Effector CD8-positive, alpha-beta T cell (primary cell): ENCODE measurements at places on chromosomes 2 and 18.

- no peak for DNase-seq
Observed at GRCh38 chr2:129689653-129690448, 289.6 kb upstream of the RAB6C start.

DNA sequence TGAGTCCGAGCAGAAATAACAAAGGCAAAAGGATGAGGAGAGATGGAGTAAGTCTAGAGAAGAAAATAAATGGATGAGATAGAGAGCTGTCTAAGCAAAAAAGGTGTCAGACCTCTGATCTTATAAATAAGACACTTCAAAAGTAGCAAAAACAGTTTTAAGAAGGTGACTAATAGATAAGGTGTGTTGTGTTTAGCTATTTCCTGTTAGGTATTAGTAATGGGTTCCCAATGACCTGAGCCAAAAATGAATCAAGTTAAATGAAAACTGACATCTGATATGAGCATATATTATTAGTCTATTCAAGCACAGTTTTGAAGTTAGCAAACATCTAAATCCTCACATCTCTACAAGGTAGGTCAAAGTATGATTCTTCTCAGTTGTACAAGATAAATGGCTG, 10.6 kb downstream of the SUPT7L start:
- DNase-seq: no peak

DNA sequence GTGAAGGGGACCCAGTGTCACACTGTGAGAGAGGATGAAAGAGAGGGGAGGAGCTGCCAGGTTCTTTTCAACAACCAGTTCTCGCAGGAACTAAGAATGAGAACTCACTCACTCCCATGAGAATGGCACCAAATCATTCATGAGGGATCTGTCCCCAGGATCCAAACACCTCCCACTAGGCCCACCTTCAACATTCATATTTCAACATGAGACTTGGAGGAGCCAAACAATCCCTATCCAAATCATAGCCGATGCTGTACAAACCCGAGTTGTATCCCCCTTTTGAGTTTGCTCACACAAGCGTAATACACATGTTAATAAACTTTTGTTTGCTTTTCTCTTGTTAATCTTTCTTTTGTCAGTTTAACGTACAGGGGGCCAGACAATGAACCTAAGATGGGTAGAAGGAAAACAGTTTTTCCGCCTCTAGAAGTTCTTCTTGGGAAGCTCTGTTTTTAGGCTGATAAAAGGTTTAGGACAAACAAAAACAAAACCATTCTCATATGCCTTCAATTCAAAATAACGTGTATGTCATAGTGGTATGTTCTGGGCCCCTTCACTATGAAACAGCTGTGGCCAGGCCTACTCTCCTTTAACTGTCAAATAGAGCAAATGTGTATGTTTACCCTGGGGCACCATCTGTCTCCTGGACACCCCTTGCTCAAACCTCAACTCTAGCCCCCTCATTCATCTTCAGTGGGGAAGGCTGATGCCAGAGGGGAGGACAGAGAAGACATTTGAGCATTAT, 9.1 kb upstream of the TMEM37 start:
- DNase-seq: no peak

DNA sequence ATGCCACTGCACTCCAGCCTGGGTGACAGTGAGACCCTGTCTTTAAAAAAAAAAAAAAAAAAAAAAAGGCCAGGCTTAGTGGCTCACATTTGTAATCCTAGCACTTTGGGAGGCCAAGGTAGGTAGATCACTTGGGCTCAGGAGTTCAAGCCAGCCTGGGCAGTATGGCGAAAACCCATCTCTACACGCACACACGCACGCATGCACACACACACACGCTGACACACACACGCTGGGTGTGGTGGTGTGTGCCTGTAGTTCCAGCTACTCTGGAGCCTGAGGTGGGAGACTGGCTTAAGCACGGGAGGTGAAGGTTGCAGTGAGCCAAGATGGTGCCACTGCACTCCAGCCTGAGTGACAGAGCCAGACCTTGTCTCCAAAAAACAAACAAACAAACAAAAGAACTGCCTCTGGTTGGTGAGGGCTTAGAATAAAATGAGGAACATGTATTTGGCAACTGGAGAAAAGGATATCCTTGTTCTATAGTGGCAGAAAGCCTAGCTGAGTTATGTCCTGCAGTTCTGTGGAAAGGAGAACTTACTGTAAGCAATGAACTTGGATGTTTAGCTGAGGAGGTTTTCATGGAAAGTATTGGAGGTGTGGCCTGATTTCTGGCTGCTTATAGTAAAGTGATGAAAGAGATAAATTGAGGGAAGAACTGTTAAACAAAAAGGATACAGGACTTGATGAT, 34.0 kb downstream of the HAT1 start:
- DNase-seq: no peak

DNA sequence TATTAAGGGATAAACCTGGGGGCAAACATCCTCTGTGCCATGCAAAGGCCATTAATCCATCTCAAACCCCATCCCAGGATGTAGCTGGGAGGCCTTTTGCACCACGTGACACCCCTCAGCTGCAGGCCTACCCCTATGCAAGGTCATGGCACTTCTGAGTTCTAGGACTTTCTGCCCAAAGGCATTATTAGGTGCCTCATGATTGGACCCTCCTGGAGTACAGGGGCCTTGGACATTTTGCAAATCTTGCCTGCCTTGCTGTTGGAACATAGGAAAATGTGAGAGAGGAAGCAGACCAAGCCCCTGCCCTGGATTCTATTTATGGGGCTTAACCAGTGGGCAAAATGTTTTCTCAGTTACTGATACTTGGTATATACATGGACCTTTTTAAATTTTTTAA, 44.2 kb upstream of the NFU1 start:
- no peak for DNase-seq

DNA sequence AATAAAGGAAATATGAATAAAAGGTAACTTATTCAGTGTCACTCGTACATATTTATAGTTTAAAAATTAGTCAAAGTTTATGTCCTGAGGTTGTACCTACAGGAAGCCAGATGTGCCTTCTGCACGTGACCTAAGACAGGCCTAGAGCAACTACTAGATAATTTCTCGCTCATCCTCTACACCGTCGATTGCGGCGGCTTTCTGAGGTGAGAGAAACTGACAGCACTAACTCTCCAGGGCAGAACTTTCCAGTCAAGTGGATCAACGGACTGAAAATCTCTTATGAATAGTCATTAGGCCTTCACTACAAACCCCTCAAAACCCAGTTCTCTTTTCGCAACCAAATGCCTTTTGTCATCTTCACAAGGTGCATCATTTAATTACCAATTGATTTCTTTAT, 54.2 kb downstream of the ZEB2 start:
- no peak for DNase-seq

DNA sequence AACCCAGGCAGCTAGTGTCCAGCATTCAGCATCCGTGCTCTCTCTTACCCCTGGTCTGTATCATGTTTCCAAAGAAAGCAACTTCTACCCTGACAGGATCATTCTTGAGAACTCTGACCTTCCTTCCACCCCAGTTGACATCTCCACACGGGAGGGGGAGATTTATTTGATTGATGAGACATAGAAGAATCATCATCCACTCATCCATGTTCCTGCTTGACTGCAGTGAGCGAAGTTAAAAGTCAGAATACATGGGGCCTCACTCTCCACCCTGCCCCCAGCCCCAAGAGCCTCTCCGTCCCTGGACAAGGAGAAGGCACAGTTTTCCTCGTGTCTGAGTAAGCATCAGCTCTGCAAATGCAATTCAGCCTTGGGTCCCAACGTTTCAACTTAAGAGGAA, 356.0 kb upstream of the TNP1 start:
- no peak for DNase-seq

GRCh38 chr18:79339094-79339908, 56.4 kb upstream of the NFATC1 start:
- no peak for DNase-seq

- no peak for DNase-seq
Observed at GRCh38 chr2:84701880-84702279, 179.0 kb downstream of the TRABD2A start.

GRCh38 chr2:2573658-2574293, 242.7 kb upstream of the MYT1L start:
- DNase-seq: no peak

GRCh38 chr18:37578886-37579513, 13.4 kb upstream of the CELF4 start:
- DNase-seq: no peak

DNA sequence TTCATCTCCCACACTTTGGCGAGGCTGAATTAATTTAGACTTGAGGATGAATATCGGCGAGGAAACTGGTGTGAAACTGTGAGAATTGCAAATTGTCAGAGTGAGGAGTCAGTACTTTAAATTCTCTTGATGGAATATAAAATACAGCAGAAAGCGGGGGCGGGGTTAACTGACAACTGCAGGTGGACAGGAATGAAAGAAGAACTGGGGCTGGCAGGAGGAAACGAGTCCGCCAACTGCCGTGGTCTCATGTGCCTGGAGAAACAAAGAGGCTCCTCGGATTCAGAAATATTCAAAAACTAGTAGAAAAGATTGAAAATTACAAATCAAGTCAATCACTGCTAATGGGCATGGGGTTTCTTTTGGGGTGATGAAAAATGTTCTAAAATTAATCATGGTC, 44.3 kb downstream of the MOGAT1 start:
- DNase-seq: no peak

- no peak for DNase-seq
Observed at GRCh38 chr2:9753665-9754531, 89.4 kb upstream of the TAF1B start.

DNA sequence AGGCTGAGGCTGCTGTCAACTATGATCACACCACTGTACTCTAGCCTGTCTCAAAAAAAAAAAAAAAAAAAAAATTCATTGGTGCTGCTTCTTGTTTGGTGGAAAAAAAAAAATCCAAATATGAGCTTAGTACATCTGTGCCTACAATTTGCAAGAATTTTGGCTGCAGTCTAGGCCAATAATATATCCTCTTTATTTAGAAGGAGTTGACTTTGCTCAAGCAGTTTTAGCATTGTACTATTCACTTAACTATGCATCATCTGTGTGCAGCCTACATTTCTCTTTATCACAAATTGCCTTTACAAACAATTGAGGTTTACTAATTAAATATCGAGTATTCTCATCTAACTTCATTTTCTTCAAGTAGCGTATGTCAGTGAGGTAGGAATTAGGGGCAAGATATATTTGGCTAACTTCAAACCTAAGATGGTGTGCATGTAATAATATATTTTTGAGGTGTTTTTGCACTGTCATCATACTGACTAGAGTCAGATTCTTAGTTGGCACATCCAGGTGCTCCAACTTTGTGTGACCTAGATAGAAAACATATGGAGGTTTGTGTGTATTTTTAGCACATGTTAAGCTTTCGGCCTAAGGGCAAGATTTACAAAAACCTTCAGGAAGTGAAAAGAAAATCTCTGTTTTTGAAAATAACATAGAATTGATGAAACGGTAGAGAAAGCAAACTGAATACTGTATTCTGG, 51.8 kb downstream of the PMS1 start:
- DNase-seq: no peak

GRCh38 chr2:162282765-162283425, 35.6 kb downstream of the IFIH1 start:
- no peak for DNase-seq

DNA sequence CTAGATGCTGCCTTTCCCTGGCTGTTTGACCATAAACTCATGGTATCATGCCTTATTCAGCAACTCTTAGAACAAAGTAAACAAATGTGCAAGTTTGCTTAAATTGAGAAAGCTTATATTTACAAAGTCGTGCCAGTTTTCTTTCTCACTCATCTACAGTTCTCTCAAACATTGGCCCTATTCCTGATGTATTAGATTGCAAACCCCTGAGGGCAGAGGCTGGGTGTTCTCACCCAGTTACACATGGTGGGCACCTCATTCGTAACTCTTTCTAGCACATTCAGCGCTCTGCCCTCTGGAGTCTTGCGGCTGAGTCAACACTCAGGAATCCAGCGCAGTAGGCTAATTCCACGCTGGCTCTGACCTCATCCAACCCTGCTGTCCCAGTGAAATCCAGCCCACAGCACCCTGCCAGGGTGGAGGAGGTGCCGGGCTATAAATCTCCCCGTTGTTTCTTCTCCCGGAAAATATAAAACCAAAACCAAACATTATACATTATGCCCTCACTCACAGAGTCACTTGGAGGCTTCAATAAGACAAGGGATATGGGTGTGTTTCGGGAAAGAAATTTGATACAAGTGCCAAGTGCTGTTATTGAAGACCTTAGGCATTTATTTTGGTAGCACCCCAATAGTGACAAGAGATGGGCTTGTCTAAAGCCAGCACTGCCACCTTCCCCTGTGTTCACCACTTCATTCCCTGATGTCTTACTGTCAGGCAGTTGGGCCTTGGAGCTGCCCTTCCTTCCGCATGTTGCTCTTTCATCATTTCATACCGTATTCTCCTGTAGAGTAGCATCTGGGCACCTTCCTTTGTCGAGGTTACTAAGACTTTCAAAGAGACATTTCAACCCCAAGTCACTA, 287.4 kb downstream of the PRKCE start:
- DNase-seq: no peak

DNA sequence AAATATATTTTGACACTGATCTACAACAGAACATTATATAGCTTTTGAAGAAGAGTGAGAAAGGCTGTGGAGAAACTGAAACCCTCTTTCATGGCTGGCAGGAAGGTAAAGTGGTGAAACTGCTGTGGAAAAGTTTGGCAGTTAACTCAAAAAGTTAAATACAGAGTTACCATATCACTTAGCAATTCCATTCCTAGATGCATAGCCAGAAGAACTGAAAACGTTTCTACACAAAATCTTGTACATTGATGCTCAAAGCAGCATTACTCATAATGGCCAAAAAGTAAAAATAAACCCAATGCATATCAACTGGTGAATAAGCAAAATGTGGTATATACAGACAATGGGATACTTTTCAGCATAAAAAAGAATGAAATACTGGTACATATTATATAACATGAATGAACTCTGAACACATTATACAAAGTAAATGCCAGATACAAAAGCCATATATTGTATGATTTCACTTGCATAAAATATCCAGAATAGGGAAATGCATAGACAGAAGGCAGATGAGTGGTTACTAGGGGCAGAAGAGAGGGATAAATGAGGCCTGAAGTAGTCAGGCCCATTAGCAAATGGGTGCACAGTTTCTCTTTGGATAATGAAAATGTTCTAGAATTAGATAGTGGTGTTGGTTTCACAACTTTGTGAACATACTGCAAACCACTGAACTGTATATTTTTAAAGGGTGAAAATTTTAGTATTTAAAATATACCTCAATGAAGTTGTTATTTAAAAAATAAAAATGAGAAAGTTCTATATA, 114.3 kb downstream of the DYM start:
- DNase-seq: no peak
